CD4-positive, alpha-beta T cell treated with Interleukin-21 for 1 hour (primary cell): ENCODE measurements at places on chromosomes 5 and 9.

DNA sequence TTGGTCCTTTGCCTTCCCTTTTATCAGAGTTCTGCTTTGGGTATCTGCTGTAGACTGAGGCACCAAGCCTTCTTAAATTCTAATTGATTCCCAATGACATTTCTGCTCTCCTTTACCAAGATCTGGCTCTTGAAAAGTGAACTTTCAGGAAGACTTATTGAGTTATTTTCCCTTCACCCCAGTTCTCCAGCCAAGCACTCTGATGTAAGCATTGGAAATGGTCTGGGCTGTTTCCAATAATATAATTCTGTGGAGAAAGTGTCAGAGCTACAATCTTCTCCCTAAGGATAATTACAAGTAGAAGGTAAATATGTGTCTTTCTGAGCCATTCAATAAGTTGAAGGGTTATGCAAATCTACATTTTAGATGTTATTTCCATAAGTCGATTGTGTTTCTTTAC, 30.8 kb downstream of the BTF3 start:
- no peak for DNase-seq

DNA sequence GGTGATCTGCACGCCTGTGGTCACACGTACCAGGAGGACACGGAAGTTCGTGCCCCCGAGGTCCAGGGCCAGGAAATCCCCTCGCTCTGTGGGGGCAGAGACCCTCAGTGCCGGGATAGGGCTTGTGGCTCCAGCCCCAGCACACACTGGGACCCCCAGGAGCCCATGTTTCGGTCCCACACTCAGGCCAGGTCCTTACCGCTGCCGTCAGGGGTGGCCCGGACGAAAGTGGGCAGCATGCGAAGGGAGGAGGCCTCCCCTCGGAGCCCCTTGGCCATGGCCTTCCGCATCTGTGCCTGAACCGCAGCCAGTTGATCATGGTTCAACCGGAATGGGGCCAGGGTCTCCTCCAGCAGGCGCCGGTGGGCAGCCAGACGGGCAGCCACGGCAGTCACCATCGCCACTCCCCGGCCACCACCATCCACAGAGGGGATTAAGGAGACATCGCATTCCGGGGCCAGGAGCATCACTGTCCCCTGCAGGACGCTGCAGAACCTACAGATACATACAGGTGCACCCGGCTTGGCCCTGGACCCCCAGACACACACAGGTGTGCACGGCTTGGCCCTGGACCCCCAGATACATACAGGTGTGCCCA, 11.8 kb downstream of the HK3 start:
- DNase-seq = no peak

DNA sequence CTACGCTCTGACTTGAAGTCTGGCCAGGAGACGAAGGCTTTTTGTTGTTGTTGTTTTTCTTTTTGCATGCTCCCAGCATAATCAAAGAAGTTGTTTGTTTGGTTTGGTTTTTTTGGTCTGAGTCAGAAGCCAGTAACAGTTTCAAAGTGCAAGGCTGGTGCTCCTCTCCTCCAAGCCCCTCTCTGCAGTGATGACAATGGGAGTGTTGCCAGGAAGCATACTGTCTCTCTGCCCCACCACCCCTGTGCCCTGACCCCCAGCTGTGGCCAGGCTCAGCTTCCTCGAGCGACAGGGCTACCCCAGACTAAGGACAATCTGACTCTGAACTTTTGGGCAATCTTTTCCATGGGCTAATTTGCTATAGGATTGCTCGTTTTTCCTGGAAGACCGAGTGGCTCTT, 173.8 kb upstream of the PITX1 start:
- no peak for DNase-seq

- no peak for DNase-seq
Observed at GRCh38 chr9:31471010-31471409, 913.4 kb upstream of the ACO1 start.

- no peak for DNase-seq
Observed at GRCh38 chr5:81878333-81878732, 93.5 kb upstream of the ATG10 start.
